ENCODE measurements at places on chromosomes 5 and 9.

DNA sequence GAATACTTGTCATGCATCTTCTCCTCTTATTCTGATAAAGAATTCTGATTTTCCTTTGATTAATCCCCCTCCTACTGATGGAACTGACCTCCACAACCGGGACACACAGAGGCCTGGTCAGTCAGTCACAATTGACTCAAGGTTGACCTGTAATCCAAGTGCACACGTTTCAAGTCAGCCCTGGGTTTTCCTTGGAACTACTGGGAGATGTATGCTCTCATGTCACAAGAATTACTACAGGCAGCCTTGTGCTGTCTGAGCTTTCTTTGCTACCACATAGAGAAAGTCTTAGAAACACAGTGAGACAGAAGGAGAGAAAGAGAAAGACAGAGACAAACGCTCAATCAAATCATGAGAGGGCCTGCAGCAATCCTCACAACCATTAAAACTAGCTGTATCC lies 345.8 kb downstream of the PDE4D start:
- DNase-seq, result no peak

DNA sequence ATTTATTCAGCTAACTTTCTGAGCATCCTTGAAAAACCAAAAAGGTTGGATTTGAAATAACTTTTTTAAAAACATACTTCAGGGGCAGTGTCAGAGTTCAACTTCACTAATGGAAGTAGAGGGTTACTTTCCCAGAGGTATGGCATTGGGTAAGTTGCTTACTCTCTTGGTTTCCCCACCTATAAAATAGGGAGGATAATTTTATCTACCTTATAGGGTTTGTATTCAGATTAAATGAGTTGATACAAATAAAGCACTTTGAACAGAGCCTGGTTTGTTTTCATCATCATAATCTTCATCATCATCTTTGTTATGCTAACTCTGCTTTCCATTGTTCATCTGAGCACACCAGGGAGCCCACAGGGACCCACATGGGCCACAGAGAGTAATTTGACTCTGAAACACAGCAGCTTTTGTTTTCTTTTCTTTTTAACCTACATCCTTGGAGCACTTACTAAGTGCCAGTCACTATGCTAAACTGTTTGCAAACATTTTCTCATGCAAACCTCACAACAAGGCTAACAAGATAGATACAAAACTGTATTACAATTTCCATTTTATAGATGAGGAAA lies 179.1 kb upstream of the SLC24A2 start:
- no peak for DNase-seq

DNA sequence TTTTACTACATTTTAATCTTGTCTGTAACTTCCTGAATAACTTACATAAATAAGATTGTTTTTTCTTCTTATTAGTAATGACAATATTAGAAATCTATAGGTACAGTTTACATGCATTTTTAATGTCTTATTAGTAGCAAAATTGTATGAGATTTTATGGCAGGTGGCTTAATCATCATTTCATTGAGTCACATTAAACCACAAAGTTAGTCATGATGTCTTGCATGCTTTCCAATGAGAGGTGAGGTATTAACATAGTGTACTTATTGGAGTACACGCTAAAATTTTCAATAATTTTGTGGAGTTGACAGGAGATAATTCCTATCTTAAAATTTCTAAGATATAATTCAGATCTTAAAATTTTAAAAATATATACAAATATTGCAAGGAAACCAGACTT lies 989.6 kb upstream of the ARRDC3 start:
- no peak for DNase-seq

DNA sequence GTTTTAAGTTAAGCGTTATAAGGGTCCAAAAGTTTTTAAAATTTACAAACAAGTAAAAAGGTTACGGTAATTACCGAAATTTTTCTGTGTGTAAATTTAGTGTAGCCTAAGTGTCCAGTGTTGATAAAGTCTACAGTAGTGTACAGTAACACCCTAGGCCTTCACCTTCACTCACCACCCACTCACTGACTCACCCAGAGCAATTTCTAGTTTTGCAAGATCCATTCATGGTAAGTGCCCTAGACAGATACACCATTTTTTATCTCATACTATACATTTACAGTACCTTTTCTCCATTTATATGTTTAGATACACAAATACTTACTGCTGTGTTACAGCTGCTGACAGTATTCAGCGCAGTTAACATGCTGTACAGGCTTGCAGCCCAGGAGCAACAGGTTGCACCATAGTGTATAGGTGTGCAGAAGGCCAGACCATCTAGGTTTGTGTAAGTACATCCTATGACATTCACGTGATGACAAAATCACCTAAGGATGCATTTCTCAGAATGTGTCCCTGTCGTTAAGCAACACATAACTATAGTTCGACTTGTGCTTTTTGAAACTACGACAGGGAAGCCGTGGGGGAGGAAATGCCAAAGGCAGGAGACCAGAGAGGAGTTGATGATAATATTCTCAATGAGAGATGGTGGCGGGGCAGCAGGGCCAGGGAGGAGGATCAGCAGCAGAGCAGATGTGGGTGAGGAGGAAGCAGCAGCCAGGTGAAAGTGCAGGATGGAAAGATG lies 48.6 kb downstream of the PSMB7 start:
- no peak for DNase-seq

DNA sequence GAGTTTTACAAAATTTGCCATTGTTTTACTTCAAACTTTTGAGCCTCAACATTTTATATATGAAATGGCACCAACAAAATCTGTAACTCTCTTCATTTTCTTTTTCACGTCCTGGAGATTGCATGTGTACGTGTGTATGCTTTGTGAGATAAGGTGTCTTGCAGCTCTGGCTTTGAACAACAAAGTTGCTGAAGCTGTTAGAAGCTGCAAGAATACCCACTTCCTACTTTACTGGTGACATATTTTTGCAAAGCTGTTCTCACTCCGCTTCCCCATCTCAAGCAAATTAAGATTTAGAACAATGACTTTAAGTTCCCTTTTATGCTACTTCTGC lies 41.8 kb downstream of the FYB1 start:
- no peak for DNase-seq

GRCh38 chr5:65483546-65484346 lies 2.0 kb upstream of the ADAMTS6 start:
- DNase-seq, result peak; percentile 45

DNA sequence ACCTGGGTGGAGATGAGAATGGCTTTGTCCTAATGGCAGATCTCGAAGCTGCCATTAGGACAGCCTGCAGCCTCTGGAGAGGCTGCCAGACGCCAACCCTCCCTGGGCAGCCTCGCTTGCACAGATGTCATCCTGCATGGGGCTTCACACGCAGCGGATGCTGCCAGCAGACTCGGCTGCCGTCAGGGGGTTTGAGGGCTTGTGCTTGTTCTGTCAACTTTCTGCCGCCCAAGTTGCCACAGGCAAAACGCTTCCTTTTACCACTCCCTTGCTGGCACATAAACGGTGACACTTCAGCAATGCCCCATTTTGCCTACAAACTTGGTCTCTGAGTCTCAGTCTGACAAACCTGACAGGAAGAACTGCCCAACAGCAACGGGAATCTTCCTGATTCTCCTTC lies 24.7 kb downstream of the DAP start:
- DNase-seq, result no peak

DNA sequence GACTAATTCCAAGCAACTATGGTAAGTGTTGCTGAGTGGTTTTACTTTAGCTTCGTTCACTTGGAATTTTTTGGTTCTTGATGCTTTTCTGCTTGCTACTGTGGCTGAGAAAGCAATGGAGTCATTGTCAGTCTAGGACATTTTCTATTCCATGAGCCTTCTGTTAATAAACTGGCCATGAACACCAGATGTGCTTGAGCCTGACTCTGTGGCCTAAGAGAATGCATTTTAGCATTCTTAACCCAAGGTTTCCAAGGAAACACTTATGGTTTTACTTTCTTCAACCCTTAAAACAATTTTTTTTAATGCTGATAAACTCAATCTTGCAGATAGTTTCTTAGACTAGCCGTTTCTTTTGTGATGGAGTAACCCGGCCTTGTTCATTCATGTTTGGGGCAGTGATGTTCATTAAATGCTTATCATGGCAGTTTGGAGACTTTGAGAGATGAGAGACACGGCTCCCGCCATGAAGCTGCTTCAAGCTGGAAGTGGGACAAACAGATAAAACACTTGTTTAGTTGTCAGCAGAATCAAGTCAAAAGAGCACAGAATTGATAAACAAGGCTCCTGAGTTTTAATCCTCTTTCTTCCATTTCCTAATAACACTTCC lies 42.4 kb downstream of the OSTF1 start:
- peak; percentile 63 for DNase-seq

DNA sequence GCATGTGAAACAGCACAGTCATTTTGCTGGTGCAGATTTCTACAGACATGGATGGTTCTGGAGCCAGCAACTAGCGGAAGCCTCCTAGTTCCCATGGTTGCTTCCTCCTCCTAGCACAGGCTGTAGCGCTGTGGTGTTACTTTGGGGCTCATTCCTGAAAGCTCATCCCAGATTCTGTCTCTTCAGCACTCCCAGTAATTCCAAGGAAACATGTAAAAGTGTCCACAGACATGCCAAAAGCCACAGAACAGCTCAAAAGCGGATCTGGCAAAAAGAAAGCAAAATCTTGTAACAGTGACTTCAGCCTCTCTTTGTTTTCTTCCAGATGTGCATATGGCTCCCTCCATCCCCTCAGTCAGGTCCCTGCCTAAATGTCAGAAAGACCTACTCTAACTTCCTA lies 144.1 kb downstream of the CEP120 start:
- no peak for DNase-seq

GRCh38 chr5:54719384-54720283 lies 202.1 kb downstream of the SNX18 start:
- DNase-seq, result peak; percentile 67

DNA sequence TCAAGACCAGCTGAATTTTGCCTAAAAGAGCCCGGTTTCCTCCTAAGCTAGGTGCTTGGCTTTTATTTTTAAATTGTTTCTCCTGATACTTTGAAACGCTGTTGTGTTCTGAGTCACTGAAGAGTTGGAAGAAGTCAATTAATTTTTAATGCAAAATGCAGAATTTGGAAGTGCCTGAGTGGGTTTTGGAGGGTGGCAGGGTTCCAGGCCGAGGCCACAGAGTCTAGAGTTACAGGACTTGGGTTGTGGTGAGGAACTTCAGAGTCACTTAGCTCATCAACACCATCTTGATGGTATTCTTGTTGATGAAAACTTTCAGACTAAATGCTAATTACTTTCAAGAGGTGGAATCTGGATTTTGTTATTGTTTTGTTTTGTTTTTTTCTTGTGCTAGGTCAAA lies 130.6 kb downstream of the PDZD2 start:
- no peak for DNase-seq

DNA sequence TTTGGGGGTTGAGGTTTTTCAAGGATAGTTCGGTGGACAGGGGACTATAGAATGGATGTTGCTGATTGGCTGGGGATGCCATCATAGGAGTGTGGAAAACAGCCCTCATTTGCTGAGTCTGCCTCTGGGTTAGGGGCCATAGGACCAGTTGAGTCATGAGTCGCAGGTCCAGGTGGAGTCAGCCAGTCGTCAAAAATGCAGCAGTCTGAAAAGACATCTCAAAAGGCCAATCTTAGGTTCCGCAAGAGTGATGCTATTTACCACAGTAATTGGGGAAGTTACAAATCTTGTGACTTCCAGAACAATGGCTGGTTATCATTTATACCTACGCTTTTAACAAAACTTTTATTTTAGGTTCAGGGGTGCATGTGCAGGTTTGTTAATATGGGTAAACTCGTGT lies 276.0 kb upstream of the DMRT1 start:
- DNase-seq, result no peak

- DNase-seq, result no peak
Observed at GRCh38 chr9:87140605-87141109, 193.4 kb upstream of the GAS1 start.

DNA sequence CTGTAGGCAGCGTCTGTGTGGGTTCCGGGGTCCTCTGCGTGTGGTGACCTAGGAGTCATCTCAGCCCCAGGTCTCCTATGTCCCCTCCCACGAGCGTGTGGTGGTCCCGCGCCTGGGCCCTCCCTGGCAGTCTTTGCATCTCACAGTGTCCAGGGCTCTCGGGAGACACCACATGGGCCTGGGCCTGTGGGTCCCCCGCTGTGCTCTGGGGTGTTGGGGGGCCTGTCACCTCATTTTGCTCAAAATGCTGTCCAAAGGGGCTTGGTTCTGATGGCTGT lies 27.1 kb downstream of the CEP72 start:
- no peak for DNase-seq

DNA sequence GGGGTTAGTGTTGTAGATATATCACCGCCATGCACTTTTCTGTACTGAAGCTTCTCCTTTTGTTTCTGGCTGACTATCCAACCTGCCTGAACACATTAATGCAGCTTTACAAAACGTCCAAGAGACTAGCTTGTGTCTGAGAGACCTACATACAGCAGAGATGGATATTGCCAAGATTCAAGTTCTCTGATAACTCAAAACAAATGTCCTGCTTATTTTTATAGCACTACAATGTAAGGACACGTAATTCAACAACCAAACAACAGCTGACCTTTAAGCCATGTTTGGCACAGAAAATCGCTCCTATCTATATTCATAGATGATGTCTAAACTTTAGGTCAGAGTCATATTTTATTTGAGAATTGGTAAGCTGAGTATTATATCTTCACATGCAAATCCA lies 76.2 kb upstream of the NTRK2 start:
- DNase-seq, result no peak

- no peak for DNase-seq
Observed at GRCh38 chr9:1917396-1917935, 97.7 kb upstream of the SMARCA2 start.

- no peak for DNase-seq
Observed at GRCh38 chr9:132041798-132042197, 37.9 kb downstream of the MED27 start.

DNA sequence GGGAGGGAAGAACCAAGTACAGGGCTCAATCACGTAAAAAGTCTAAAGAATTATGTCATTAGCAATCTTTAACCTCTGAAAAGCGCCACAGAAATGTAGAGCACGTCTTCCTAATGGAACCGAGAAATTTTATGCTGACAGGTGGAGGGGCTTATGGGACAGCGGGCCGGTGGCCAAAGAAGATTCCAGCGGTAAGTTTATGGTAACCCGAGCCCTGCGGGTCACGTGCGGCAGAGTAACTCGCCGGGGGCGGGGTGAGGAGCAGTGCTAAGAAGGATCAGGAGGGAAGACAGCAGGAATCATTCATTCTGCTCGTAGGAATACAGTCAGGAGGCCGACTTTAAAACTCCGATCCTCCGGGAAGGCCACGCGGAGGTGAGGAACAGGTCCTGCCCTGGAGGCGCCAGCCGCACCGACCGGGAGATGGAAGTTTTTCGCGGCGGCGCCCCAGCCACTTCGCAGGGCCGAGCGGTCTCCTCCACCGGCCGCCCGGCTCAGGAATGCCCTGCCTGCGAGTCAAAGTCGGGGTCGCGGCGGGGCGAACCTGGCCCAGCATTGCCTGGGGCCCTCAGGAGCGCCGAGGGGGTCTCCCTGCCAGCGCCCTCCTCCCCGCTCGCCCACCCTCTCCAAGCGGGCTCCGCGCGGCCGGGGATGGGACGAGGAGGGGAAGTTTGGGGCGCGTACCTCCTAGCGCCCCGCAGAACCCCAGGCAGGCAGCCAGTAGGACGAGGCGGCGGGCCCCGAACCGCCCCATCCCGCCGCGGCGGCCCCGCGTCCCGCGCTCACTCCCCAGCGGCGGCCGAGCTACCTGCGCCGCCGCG lies 101.8 kb downstream of the ESM1 start:
- peak; percentile 44 for DNase-seq

- DNase-seq, result peak; percentile 90
Observed at GRCh38 chr5:168931638-168932345, 352.6 kb upstream of the PANK3 start.

GRCh38 chr5:179558932-179559283 lies 8.6 kb downstream of the RUFY1 start:
- DNase-seq, result peak; percentile 11

Data from AG08395 (cell line).